Activated CD4-positive, alpha-beta T cell treated with anti-CD3 and anti-CD28 coated beads, Interleukin-2, amount 10 ng/mL, durations not matched to agents 24 days and 14 days (primary cell): ENCODE measurements at places on chromosomes 1 and 21. TPM values are rescaled to one million over a fixed set of nuclear protein-coding genes. Genes with fewer than 3 reads are reported as not detected.

- H3K4me1 ChIP-seq: no peaks in the 10 kb centered on the region
- no peak overlapping the region for H3K27ac ChIP-seq
- no peaks in the 10 kb centered on the region for H3K27me3 ChIP-seq
- H3K36me3 ChIP-seq: no peaks in the 10 kb centered on the region
- no peak for DNase-seq
Observed at GRCh38 chr1:4004635-4005430, 104.8 kb upstream of the C1orf174 start.

DNA sequence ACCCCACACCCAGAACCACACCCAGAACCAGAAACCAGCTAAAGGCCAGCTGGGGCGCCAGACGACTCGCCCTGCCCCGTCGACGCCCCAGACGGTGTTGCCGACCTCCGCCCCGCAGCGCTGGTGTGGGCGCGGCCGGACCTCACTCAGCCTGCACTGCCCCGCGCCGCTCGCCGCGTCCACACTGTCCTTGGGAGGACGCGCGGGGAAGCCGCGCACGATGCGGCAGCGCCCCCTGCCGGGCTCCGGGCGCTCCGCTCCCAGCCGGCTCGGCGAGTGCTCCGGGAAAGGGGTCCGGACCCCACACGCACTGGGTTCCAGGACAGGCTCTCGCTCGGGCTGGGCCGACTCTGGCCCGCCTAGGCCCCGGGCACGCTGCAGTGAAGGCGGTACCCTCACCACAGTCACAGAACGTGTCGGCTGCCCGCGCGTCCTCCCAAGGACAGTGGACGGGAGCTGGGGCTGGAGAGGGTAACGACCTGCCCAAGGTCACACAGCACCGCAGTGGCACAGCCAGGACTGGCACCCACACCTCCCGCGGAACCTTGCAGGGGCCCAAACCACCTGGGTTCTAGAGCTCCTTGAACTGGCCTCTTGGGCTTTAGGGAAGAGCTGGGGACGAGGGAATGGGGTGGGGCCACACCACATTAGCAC is 90.2 kb downstream of the DMRTA2 start:
- peaks cover 4% of the 10 kb centered on the region for H3K4me1 ChIP-seq
- peak overlapping the region; percentile 64 for H3K4me3 ChIP-seq
- DNase-seq: peak; percentile 86
- peaks cover 34% of the 10 kb centered on the region for H3K27me3 ChIP-seq
- H3K36me3 ChIP-seq: no peaks in the 10 kb centered on the region
- no peak overlapping the region for H3K27ac ChIP-seq

DNA sequence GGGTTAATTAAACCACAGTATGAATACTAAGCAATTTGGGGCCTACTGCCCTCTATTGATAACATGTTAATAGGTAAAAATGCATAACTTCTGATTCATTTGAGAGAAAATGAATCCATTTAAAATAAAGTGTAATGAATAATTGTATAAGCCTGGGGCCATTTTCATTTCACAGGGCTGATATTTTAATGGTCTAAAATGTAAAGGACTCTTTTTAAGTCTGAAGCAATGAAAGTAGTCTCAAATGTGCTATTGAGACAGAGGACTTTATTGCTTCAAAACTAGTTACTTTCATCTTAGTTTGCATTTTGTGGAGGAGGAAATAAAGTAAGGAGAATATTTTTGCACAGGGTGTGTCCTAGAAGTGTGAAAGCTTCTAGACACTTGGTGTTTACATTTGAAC is 155.4 kb downstream of the TLR5 start:
- H3K27ac ChIP-seq: no peak overlapping the region
- H3K36me3 ChIP-seq: no peaks in the 10 kb centered on the region
- no peak for DNase-seq
- H3K4me3 ChIP-seq: no peak overlapping the region

Gene TSPEAR
- not detected in 2 replicates for total RNA-seq

Gene NPPA
- total RNA-seq: not detected in 2 replicates

DNA sequence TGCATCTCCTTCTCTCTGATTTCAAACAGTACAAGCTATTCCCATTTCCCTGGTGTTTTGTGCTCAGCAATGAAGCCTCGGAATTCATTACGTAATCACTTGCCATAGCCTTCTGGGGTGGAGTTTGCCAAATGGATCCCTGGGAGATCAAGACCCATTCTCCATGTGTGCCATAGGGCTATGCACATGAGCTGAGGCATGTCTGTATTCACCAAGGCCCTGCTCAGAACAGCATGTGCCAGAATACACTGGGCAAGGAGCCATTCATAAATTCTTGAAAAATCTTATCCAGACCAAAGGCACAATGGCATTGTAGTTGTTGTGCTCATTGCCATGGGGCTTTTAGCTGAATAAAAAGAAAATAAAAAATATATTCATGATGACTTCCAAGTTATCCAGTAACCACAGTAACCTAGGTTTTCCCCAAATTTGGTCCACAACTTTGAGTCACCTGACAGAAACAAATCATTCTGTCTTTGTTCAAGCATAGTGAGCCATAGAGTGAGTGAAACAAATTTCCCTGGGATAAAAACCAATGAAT is 53.0 kb downstream of the CRB1 start:
- no peaks in the 10 kb centered on the region for H3K4me1 ChIP-seq
- H3K27me3 ChIP-seq: peaks cover 6% of the 10 kb centered on the region
- H3K36me3 ChIP-seq: no peaks in the 10 kb centered on the region
- H3K4me3 ChIP-seq: no peak overlapping the region
- DNase-seq: no peak
- no peak overlapping the region for H3K27ac ChIP-seq

Gene LCE1D
- not detected in 2 replicates for total RNA-seq

DNA sequence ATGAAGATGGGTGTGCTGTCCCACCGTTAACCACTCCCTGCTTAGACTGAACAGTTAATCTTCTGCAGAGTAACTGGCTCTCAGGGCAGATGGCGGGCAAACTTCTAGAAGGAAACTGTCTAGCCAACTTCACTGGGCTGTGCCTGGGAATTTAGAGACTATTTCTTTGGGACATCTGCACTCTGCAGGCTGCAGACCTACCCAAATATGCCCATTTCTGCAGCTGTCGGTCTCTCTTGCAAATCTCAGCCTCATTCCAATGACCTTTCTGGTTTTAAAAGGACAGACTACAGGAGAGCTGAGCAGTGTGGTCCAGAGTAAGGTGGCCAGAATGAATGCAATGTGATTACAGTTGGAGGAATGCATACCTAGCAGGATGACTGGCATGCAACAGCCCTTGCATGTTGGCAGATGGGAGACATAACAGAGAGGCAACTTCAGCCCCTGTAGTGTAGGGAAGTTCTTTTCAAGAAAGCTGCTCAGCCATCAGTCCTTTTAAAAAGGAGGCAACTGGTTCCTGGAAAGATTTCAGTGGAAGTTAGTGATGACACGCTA is 26.3 kb upstream of the IL20 start:
- no peak overlapping the region for H3K4me3 ChIP-seq
- peaks cover 8% of the 10 kb centered on the region for H3K4me1 ChIP-seq
- peaks cover 41% of the 10 kb centered on the region for H3K27me3 ChIP-seq
- DNase-seq: no peak

GRCh38 chr1:43331688-43332087 is 5.9 kb upstream of the MPL start:
- H3K4me1 ChIP-seq: peaks cover 23% of the 10 kb centered on the region
- H3K36me3 ChIP-seq: no peaks in the 10 kb centered on the region
- peak overlapping the region; percentile 22 for H3K27ac ChIP-seq

DNA sequence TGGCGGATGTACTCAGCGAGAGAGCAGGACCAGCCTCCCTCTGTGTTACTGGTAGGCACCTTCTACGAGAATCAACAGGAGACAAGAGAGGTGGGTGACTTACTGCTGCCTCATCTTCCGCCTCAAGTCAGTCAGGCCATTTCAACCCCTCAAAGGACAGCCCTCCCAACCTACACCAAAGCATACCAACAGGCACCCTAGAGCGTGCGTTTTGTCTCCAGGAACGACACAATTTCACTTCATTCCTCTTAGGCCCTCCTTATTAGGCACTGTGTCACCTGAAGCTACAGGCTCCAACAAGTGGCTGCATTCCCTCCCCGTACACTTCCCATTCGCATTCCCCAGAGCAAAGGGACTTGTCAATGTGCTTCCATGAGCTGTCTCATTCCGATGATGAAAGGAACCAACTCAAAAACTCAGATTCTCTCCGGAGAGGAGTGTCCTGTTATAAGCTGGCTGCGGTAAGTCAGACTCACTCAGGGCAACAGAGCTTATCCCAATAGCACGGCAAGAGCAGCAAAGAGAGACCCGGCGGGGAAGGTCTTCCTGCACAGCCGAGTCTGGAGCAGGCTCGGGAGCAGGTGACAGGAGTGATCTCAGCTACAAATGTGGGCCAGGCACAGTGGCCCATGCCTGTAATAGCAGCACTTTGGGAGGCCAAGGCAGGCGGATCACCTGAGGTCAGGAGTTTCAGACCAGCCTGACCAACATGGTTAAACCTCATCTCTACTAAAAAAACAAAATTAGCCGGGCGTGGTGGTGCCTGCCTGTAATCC is 120.6 kb upstream of the IFFO2 start:
- H3K27ac ChIP-seq: no peak overlapping the region
- peaks cover 81% of the 10 kb centered on the region for H3K36me3 ChIP-seq
- DNase-seq: no peak
- no peaks in the 10 kb centered on the region for H3K27me3 ChIP-seq
- no peak overlapping the region for H3K4me3 ChIP-seq

GRCh38 chr21:25405984-25406383 is 201.3 kb downstream of the MRPL39 start:
- no peak overlapping the region for H3K27ac ChIP-seq
- H3K4me1 ChIP-seq: peaks cover 11% of the 10 kb centered on the region
- H3K27me3 ChIP-seq: no peaks in the 10 kb centered on the region
- H3K36me3 ChIP-seq: peaks cover 3% of the 10 kb centered on the region

Gene TRIM46
- 9.4 and 10.7 TPM in 2 replicates for total RNA-seq

GRCh38 chr1:53576381-53576801 is 117.2 kb downstream of the DMRTB1 start:
- DNase-seq: no peak
- no peak overlapping the region for H3K4me3 ChIP-seq
- H3K36me3 ChIP-seq: no peaks in the 10 kb centered on the region
- no peaks in the 10 kb centered on the region for H3K27me3 ChIP-seq

DNA sequence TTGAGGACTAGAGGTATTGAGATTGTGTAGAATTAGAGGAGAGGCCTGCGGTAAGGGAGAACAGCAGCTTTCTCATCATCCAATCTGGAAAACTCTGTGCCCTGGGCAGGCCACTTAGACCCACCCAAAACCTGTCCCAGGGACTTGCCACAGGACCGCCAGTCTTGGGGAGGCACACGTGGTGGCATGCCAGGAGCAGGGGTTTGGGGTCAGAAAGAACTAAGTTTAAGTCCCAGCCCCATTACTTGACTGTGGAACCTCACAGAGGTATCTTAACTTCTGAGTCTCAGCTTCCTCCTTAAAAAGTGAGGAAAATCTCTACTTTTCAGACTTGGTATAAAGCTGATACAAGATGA is 356.6 kb downstream of the HHAT start:
- H3K27ac ChIP-seq: no peak overlapping the region
- H3K4me3 ChIP-seq: no peak overlapping the region
- no peak for DNase-seq

GRCh38 chr1:100530880-100531487 is 7.0 kb upstream of the GPR88 start:
- peaks cover 23% of the 10 kb centered on the region for H3K4me1 ChIP-seq
- H3K27ac ChIP-seq: peak overlapping the region; percentile 10
- DNase-seq: peak; percentile 77
- no peak overlapping the region for H3K4me3 ChIP-seq
- no peaks in the 10 kb centered on the region for H3K36me3 ChIP-seq
- peaks cover 21% of the 10 kb centered on the region for H3K27me3 ChIP-seq

DNA sequence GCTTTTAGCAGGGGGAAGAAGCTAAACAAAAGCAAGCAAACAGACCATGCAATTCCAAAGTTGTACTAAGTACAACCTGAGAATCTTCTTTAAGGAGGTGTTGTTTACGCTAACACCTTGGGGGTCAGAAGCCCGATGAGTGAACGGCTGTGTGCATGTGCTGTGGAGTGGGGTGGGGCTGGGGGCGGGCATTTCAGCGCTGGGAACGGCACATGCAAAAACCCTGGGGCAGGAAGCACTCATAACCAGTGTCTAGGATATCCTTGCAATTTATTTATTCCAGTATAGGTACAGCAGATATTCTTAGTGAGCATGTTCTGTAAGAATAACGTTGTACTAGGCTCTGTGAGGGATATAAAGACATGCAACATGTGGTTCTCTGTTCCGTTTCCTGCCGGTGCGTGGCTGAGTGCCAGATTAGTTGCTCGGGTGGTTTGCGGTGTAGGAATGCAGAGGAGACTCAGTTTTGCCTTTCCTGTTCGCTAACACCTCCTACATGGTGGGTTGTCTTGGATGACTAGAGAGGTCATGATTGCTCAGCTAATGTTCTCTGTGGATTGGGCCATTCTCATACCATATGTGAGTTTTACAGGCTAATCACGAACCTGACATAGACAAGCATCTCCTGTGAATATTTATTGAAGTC is 3.7 kb downstream of the FASLG start:
- H3K36me3 ChIP-seq: peaks cover 75% of the 10 kb centered on the region
- H3K4me3 ChIP-seq: peak overlapping the region; percentile 79
- H3K27ac ChIP-seq: peak overlapping the region; percentile 83
- peak; percentile 94 for DNase-seq

Gene HFM1
- total RNA-seq: not detected in 2 replicates

Gene ADCY10
- 0.09 and 0.19 TPM in 2 replicates for total RNA-seq

DNA sequence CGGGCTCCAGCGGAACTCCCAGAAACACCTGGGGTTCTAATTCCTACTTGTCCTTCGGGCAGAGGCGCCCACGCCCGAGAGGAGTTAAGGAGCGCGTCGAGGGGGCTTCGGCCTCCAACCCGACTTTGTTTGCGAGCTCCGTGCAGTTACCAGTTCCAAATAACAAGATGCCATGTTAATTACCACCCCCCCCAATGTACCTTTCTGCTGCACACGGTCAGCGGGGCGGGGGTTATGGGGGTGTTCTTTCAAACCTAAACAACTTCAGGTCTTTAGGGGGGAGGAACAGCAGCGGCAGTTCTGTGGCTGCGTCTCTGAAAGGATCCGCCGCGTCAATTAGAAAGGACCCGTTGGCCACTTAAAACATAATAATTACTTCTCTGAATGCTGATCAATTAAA is 114.8 kb downstream of the PRDM16 start:
- no peak for DNase-seq
- peaks cover 6% of the 10 kb centered on the region for H3K27me3 ChIP-seq
- no peak overlapping the region for H3K27ac ChIP-seq
- no peaks in the 10 kb centered on the region for H3K4me1 ChIP-seq

GRCh38 chr1:231040019-231040799 is at the start of gene FAM89A:
FAM89A (minus strand) TSS chr1:231040254; CDS start chr1:231040211, 43 bp downstream.
- H3K4me3 ChIP-seq: peak within 1 kb of the TSS; percentile 85
- peaks cover 30% of the 10 kb centered on the region for H3K27me3 ChIP-seq
- H3K4me1 ChIP-seq: peaks cover 28% of the 10 kb centered on the region
- H3K27ac ChIP-seq: peak within 1 kb of the TSS; percentile 61
- peak; percentile 90 for DNase-seq

DNA sequence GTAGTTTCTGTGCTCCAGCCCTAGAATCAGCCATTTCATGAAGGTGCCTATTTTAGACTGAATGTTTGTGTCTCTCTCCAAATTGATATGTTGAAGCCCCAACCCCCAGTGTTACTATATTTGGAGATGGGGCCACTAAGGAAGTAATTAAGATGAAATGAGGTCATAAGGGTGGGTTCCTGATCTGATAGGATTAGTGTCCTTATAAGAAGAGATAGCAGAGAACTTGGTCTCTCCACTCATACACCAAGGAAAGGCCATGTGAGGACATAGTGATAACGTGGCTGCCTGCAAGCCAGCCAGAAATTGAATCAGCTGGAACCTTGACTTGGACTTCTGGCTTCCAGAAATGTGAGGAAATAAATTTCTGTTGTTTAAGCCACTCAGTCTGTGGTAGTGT is 12.3 kb downstream of the RAVER2 start:
- H3K36me3 ChIP-seq: no peaks in the 10 kb centered on the region
- H3K27ac ChIP-seq: no peak overlapping the region
- H3K4me3 ChIP-seq: no peak overlapping the region
- no peak for DNase-seq

Gene FCRL1
- not detected in 2 replicates for total RNA-seq

Gene NIT1
- total RNA-seq: 46.7 and 48.2 TPM in 2 replicates
